ENCODE measurements at places on chromosomes 2 and 18.

- no peak for DNase-seq
These were observed 2.0 kb upstream of the DGKD start for GRCh38 chr2:233352141-233352842.

DNA sequence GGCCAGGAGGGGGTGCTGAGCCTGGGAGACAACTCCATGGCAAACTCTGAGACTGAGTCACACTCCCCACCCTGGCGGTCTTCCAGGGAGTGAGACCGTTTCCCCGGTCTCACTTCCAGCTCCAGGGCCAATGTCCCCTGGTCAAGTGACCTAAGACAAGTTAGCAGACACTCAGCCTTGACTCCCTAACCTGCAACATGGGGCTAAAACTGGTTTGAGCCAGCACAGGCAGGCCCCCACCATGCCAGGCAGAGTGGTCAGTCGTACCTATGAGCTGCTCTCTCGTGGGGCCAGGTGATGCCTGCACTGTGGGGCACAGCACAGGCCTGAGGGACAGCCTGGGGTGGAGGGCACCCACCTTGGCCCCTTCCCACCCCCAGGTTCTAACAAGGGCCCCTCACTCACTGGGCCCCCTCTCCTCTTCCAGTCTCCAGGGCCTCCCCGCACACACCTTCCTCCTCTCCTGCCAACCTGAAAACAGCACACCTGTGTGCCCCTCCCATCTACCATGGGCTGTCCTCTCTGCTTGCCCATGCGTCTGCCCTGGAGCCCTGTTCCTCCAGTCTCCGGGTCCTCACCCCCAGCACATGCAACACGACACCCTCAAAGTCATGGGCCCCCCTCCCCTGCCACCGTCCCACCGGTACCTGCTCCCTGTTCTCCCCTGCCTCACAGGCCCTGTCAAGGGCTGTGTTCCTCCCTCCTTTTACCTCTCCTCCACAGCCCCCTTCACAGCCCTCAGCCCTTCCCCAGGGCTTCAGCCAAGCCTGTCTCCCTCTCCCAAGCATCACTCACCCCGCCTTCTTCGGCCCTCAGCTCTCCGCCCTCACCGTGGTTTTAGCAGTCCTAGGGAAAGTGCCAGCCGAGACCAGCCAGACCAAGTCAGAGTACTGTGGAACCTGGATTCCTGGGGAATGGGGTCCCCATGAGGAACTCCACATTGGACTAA lies 1.6 kb downstream of the GPR17 start:
- no peak for DNase-seq

DNA sequence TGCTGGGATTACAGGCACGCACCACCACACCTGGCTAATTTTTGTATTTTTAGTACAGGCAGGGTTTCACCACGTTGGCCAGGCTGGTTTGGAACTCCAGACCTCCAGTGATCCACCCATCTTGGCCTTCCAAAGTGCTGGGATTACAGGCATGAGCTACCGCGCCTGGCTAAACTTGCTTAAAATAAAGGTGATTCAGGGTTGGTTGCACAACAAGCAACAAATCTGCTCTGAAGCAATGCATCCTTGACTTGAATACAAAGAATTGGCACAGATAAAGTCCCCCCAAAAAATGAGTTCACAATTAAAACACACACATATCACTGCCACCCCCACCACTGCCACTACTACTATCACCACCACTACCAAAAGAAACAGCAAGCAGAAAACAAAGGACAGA lies 34.9 kb downstream of the CCDC88A start:
- no peak for DNase-seq

GRCh38 chr2:239482778-239483712 lies 82.2 kb upstream of the HDAC4 start:
- DNase-seq, result no peak

DNA sequence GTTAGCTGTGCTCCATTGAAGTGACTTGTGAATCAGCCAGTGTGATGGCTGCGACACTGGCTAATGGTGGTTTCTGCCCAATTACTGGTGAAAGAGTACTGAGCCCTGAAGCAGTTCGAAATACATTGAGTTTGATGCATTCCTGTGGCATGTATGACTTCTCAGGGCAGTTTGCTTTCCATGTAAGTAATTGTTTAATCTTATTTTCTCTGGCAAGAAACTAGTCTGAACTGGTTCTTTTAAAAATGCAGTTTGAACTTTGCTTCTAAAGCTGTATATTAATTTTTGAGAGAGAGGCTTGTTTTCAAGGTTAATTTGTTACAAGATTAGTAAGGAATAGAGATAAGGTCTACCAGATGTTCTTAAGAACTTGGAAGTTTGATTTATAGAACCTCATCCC lies 46.7 kb downstream of the GLS start:
- DNase-seq, result no peak

GRCh38 chr2:222864296-222864695 lies 3.5 kb downstream of the ACSL3 start:
- DNase-seq, result no peak

DNA sequence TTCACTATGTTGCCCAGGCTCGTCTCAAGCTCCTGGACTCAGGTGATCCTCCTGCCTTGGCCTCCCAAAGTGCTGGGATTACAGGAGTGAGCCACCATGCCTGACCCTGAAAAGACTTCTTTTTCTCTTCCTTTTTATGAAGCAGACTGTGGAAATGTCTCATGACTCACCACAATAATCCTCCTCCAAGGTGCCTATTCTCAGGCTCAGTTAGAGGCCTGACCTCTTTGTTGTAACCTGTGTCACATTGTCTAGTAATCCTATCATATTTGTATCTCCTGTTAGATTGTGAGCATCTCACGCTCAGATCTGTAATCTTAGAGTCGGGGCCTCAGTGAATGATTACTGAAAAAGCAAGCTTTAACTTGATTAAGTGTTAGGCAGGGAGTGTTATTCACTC lies 18.3 kb upstream of the TAF4B start:
- no peak for DNase-seq

DNA sequence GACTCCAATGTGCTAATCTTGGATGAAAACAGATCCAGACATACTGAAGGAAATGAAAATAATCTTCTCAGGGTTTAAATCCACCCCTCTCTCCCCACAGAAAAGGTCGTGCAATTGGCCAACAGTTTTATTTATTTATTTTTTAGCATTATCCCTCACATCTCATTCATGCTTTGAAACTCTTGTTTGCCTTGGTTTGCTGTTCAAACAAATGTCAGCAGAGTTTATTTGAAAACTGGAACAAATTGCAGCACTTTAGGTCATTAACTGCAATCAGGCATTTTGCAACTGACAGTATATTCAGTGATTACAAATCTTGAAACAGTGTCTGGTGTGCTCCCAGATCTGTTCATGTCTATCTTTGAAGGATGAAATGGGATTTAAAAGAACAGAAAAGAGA lies 220.6 kb downstream of the SLC4A10 start:
- DNase-seq, result no peak

GRCh38 chr2:226791056-226791486 lies 8.5 kb downstream of the IRS1 start:
- DNase-seq, result peak; percentile 80

GRCh38 chr18:62499263-62499650 lies 23.6 kb upstream of the ZCCHC2 start:
- no peak for DNase-seq

DNA sequence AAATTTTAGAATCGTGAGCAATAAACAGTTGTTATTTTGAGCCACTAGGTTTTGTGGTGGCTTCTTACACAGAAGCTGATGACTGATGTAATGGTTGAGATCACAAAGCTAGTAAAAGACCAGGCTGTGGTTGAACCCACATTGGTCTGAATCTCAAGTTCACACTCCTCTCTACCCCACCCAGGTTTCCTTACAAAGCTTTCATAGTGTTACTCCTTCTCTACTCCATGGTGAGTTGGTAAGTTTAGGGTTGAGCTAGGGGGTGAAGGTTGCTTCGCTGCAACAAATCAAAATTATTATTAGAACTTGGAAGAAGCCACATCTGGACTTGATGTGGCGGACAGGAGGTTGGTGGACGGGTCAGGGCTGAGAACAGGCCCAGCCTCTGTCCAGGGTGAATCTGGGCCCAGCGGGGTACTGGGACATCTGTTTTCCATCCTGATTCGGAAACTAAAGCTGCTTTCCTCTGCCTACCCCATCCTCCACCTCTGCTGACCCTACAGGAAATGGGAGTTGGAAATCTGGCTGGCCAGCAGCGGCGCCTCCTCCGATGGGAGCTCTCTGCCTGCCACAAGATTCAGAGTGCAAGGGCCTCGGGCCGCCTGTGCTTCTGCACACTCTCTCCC lies 86.3 kb downstream of the ZFP36L2 start:
- DNase-seq, result peak; percentile 56

All from CD4-positive, alpha-beta T cell treated with Interleukin-21 for 1 hour (primary cell).